ENCODE measurements at places on chromosomes 5 and 9. TPM values are rescaled to one million over a fixed set of nuclear protein-coding genes. Genes with fewer than 3 reads are reported as not detected.

DNA sequence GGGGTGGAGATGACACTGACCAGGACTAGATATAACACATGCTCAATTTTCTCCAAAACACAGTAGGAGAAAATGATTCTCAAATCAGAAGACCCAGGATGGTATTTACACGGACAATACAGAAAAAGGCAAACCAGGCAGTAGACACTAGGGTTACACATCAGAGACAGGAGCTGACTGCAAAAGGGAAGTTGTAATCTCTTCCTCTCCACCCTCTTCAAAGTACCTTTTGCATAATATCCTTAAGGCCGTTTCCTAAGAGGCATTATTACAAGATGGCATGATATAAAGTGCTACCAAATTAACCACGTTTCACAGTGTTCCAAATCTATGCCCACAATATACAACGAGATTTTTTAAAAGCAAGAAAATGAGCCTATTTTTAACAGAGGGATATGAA lies 39.2 kb downstream of the YIPF5 start:
- DNase-seq, result no peak

DNA sequence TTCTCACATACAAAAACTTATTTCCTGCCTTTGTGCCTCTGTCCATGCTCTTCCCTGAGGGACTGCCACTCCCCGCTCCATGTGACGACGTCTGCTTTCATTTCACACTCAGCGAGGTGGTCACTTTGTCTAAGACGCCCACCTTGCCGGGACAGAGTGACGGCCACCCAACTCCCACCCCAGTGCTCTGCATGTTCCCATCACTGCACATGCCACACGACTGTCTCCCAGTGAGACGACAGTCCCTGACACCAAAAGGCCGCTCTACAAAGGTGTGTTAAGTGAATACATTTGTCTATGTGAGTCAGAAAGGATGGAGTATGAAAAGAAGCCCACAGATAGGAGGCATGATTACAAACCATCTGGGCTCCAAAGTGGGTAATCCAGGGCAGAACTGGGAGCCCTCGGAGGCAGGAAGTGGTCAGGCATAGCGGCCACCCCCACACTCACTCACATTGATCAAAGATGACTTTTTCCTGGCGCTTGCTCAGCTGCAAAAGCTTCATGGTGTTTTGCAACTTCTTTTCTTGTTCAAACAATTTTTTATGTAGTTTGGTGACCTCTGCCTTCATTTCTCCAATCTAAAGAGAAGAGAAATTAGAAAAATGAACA lies 185.8 kb downstream of the CDK5RAP2 start:
- peak; percentile 59 for DNase-seq

- no peak for DNase-seq
These were observed 590.2 kb upstream of the MEF2C start for GRCh38 chr5:89473196-89473595.

DNA sequence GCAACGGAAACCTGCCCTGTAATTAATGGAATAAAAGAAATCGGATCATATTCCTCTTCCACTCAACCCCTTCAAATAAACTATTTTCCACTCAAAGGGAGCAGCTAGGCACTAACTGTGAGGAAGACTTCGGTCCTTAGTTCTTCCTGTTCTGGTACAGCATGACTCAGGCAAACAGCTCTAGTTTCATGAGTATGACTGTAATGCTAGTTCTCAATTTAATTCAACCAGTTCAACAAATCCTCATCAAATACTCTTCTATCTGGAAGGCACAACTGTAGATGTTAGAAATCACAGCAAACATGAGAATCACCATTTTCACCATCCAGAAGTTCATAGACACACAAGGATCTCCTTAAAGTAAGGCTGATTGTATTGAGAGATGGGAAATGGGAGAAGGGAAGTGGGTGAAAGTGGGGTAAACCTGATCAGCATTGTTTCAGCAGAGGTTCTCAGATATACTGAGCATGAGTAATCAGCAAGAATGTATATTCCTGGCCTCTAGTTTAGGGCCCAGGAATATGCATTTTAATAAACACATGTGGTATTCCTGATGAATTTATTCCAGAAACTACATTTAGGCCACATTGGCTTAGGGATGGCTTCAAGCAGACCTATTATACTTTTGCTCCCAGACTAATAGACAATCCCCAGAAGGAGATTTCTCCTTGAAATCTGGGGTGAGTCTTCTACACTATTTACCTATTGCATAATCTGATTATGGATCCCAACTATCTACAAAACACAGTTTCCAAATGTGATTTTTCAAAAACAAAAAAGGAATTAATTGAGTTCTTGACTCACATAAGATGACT lies 141.1 kb upstream of the SLC12A2 start:
- DNase-seq, result no peak

GRCh38 chr5:478982-479535 lies 36.1 kb downstream of the EXOC3 start:
- DNase-seq, result no peak

DNA sequence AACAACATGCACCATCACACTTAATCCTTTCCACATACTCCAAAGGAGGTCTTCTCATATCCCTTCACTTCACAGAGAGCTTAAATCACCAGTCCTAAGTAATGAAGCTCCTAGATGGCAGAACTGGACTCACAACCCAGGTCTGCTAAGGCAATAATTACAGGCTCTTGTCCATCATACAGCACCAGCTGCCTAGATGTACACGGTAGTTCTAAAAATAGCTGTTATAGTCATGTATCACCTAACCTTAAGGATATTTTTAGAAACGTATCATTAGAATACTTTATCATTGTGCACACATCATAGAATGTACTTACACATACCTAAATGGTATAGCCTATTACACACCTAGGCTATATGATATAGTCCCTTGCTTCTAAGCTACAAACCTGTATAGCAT lies 644.6 kb upstream of the RGMB start:
- no peak for DNase-seq

DNA sequence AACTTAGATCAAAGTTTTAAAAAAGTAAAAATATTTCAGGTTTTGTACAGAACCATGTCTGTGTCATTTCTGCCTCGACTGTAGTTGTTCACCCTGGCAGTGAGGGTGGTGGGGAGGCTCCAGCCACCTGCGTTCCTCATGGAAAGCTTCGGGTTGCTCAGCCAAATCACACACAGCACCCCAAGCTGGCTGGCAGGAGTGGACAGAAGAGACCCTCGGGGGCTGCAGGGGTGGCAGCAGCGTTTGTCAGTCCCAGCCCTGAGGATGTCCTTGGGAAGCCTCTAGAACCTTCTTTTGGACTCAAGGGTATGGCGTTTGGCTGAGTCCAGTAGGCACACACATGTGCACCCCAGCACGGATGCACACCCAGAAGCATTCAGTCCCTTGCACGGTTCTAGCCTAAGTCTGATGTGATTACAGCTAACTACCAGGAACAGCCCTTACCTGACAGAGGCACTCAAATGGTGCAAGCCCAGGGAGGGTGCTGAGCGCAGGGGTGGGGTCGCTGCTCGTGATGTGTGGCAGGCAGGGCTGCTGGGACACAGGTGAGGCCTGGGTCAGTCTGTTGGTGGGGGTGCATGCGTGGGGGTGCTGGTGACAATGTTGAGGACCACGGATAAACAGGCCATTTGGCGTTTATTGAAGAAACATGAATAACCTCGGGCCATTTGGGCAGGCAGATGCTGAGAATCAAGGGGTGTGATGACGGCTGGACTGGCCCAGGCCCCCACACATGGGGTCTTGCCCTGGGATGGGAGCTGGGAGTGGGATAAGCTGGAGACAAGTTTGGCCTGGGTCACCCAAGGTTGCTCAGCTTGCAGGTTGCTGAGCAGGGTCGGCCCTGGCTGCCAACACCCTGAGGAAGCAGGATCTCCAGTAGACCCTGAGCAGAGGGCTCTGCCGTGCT lies 103.4 kb downstream of the PHF2 start:
- DNase-seq, result no peak

DNA sequence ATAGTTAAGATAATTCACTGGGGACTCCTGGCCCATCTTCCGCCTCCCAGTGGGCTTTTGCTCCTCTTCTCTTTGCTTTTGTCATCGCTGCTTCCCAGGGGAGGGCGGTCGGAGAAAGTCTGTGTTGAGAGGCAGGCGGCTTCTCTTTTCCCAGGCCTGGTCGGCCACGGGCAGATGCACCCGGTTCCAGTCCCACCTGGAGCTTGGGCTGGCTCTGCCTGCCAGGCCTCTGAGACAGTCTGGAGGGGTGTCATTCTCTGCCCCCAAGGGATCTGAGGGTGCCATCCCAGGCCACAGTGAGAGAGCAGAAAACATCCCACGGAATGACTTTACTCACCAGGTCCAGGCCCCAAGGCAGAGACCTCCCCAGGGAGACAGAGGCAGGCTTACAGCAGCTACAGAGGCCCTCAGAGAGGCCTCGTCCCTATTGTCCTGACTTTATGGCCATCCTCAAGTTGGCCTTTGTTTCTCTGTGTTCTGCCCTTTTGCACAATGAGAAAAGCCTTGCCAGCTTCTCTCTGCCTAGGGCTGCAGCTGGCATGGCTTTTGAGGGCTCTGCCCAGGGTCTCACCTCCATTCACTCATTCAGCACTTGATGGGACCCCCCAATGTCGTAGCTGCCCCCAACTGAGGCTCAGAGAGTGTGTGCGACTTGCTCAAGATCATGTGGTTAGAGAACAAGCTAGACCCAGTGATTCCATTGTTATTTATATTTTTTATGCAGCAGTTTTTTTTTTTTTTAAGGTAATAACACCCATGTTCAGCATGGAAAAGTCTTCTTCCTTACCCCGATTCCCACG lies 44.2 kb upstream of the BOD1 start:
- DNase-seq, result no peak

GRCh38 chr5:6565492-6565891 lies 67.4 kb downstream of the NSUN2 start:
- no peak for DNase-seq

The PROB1 gene
- 3.6 TPM for total RNA-seq

The PCDHA3 gene
- 0.07 TPM for total RNA-seq

The P4HA2 gene
- total RNA-seq, result 77.5 TPM

The DMRTA1 gene
- 1.1 TPM for total RNA-seq

GRCh38 chr5:6175172-6175854 lies 203.0 kb downstream of the MED10 start:
- DNase-seq, result no peak

GRCh38 chr9:130956636-130957450 lies 17.8 kb upstream of the FIBCD1 start:
- DNase-seq, result no peak

The MAMDC2 gene
- total RNA-seq, result 12.2 TPM

The PCDHGA6 gene
- total RNA-seq, result 3.1 TPM

DNA sequence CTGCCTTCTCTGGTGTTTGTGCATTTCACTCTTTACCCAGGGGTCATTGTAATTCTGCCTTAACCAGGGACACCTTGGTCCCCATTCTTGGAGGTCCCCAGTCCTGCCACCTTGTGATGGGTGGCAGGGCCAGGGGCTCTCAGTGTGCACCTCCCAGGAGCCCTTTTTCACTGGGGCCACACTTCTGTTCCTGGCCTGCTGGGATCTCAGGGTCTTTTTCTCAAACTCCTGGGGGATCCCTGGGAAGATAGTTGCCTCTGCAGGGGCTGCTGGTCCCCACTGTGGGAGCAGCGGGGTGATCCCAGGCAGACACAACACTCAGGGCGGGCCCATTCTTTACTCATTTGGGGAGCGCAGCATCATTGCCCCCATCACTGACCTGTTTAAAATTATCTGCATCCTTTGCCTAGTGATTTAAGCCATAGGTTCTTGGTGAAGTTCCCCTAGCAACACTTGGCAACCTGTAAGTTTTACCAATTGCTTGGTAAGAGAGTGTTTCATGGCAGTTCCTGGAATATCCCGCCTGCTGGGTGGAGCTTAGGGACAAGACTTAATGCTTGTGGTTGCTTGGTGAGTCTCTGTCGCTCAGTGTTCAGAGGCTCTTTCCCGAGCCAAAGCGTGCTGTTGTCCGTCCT lies 15.7 kb downstream of the PHF2 start:
- no peak for DNase-seq

DNA sequence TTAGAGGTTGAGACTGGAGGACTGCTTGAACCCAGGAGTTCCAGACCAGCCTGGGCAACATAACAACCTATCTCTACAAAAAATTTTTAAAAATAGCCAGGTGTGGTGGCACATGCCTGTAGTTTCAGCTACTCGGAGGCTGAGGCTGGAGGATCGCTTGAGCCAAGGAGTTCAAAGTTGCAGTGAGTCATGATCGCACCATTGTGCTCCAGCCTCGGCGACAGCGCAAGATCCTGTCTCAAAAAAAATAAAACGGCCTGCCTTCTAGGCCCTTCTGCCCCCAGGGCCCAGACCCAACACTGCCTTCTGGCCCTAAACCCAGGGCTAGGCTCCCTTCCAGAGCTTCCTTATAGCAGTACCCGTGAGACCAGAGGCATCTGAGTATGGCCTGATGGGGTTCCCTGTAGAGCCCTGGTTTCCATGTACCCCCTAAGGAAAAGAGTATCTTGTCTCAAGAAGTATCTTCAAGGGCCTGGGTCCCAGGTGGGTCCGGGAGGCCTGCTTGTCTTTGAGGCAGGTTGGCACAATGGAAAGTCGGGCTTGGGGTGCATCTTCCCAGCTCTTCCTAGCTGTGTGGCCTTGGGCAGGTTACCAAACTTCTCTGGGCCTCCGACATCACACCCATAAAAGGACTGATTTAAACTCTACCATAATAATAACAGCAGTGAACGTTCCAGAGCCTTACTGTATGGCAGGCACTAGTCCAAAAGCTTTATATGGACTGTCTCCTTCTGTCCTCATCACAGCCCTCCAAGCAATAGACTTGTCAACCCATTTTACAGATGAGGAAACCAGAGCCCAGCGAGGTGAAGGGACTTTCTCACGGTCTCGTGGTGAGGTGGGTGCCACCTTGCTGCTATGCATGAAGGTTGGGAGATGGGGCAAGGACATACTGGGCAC lies 9.6 kb downstream of the LRRC8A start:
- DNase-seq, result no peak

- no peak for DNase-seq
These were observed 78.4 kb downstream of the ENC1 start for GRCh38 chr5:74562122-74562521.

DNA sequence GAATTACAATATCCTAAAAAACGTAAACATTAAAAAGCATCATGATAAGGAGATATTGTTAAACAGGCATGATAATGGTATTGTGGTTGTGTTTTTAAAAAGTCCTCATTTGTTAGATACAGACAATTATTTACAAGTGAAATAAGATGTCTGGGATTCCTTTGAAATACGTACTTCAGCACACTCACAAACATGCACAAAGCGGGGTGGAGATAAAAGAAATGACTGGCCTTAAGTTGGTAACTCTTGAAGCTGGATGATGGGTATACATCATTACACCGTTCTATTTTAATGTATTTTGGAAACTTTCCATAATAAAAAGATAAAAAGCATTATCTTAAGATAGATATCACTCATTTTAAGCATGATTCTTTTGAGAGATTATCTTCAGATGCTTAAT lies 1.0 kb downstream of the FAM200C start:
- DNase-seq, result no peak

DNA sequence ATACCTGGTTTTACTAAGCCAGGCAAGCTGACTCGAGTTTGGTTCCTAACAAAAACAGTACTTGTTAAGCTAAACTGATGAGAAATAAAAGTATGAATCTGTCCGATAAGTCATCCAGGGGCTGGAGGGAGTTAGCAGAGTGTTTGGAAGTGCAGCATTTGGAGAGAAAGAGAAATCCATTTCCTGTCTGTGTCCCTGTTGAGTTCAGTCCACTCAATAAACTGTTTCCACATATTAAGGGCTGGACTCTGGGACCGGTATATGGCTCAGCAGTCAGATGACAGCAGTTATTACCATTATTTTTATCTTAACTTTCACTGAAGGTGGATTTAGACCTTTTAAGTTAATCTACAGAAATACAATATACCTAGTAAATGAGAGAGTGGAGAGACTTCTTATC lies 130.6 kb upstream of the ADRA1B start:
- DNase-seq, result no peak
